Esophagus mucosa (tissue), 1 donor: ENCODE measurements at places on chromosomes 5 and 9. TPM values are rescaled to one million over a fixed set of nuclear protein-coding genes. Genes with fewer than 3 reads are reported as not detected.

LPAR1 gene
- total RNA-seq, result 7.5 TPM

HSPA9 gene
- total RNA-seq, result 176 TPM

DNM1 gene
- 2.2 TPM for total RNA-seq

LCN1 gene
- not detected for total RNA-seq

ENTPD2 gene
- 2.9 TPM for total RNA-seq

PAPPA gene
- 9.4 TPM for total RNA-seq

GLIPR2 gene
- 8.8 TPM for total RNA-seq

NR4A3 gene
- total RNA-seq, result 0.24 TPM

CD180 gene
- 0.24 TPM for total RNA-seq

ZDHHC21 gene
- 14.5 TPM for total RNA-seq

FCHO2 gene
- total RNA-seq, result 47.4 TPM

ACER2 gene
- 3.1 TPM for total RNA-seq
